ENCODE measurements at places on chromosomes 7 and 10.

DNA sequence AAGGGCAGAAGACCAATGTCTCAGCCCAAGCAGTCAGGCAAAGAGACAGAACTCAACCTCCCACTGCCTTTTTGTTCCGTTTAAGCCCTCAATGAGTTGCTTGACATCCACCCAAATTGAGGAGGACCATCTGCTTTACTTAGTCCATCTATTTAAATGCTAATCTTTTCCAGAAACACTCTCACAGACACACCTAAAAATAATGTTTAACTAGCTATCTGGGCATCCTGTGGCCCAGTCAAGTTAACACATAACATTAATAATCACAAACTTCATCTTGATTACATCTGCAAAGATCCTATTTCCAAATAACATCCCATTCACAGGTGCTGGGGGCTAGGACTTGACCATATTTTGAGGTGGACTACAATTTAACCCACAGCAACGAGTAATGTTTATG is 115.7 kb downstream of the RAB11FIP2 start:
- no peak for DNase-seq

GRCh38 chr7:35985126-35985754 is 167.8 kb upstream of the EEPD1 start:
- peak; percentile 29 for DNase-seq

DNA sequence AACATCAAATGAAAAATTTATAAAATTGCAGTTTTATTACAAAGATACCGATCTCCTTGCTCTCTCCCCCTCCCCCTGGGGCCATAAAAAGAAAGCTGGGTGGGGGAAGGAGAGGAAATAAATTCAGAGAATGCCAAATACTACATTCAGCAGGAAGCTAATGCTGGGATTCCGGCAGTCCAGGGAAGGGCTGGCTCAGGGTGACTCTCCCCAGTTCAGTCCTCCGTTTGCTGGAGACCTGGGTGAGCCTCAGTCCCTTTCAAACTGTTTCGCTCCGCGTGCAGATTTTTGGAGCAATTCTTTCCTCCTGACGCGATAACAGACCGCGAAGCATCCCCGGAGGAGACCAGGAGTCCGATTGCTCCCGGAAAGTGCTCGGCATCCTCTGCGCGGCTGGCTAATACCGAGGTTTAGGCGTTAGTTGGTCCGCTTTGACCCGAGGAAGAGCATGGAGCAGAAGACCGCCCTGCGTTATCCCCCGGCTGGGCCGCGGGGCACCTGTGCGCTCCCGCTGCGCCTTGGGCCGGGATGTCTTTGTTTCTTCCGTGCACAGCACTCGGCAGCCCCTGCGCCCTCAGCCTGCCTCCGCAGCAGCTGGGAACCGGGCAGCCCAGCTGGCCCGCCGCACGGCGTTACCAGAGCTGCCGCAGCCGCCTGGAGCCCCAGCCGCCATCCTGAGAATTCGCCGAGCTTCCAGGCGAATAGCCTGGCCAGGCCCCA is 3.9 kb upstream of the HOXA2 start:
- no peak for DNase-seq

GRCh38 chr10:129711291-129711690 is 244.2 kb downstream of the MGMT start:
- no peak for DNase-seq

- no peak for DNase-seq
Measured at GRCh38 chr10:103572347-103573204, 79.1 kb downstream of the NEURL1 start.

DNA sequence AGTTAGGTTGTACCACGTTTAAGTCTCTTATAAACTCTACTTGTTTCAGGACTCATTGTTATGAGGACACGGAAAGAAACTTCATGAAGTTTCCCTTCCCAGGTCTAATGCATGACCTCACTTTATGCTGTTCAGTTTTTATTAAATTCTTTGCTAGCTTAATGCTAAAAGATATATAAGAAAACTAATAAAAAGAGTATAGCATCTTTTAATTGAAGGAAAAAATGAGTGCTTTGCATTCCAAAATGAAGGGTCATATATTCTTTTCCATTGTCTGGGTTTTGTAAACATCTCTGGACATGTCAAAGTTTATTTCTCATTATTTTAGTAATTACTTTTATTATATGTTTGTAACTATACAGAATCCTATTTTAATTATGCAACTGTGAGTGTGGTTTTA is 255.8 kb downstream of the CREB5 start:
- no peak for DNase-seq

DNA sequence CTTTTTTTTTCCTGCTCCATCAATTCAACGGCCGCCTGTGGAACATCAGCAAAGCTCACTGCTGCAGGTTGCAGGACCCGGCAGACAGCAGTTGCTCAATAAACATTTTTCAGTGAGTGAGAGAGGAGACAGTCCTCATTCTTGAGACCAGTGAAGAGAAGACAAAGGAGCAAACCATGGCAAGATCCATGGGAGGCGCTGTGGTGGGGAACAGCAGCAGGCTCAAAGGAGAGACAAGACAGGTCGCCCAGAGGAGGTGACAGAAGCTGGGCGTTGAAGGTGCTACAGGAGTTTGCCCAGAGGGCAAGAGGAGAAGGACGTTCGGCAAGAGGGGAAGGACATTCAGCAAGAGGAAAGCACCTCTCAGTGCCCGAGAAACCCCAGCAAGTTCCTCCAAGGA is 74.5 kb upstream of the FGFR2 start:
- DNase-seq, result no peak

- DNase-seq, result no peak
Measured at GRCh38 chr7:70268179-70268578, 669.9 kb downstream of the AUTS2 start.

- DNase-seq, result no peak
Measured at GRCh38 chr7:90119178-90119971, 34.9 kb upstream of the STEAP1 start.

DNA sequence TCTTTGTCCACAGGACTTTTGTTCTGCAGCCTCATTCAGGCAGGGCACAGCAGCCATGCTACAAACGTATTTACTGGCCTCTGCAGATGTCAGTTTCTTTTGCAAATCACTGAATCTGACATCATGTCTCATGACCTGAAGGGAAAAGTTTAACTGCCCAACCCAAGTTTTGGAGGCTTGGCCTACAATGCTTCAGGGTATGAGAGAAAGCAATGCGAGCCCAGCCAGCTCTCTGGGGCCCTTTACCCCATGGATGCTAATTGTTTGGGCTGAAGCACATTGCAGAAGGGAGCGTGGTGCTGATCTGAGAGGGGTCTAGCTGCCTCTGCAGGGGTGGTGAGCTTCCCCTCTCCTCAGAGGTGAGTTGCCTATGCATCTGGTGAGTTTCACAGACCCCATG is 179.9 kb upstream of the CXCL12 start:
- no peak for DNase-seq

DNA sequence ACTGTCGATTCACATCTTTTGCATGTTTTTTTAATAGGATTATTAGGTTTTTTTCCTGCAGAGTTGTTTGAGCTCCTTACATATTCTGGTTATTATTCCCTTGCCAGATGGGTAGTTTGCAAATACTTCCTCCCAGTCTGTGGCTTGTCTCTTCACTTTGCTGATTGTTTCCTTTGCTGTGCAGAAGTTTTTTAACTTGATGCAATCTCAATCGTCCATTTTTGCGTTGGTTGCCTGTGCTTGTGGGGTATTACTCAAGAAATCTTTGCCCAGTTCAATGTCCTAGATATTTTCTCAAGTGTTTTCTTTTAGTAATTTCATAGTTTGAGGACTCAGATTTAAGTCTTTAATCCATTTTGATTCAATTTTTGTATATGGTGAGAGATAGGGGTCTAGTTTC is 95.4 kb downstream of the TBXAS1 start:
- no peak for DNase-seq

- peak; percentile 81 for DNase-seq
Measured at GRCh38 chr10:3248526-3249306, 76.1 kb upstream of the PITRM1 start.

DNA sequence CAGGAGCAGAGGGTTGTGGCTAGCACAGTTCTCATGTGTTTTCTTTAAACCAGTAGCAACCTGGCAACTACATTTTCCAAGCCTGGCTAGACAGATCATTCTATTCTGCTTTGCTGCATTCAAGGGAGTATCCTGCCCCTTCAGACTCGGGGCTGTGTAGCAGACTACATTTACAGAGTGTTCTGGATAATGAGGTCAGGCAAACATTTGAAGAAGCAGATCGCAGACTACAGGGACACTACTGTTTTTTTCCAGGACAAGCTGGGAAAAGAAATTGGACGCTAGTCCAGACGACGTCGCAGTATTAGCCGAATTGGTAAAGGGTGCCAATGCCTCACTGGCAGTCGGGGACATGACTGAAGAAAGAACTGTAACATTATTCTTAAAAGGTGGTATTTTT is 61.0 kb upstream of the PAPSS2 start:
- no peak for DNase-seq

DNA sequence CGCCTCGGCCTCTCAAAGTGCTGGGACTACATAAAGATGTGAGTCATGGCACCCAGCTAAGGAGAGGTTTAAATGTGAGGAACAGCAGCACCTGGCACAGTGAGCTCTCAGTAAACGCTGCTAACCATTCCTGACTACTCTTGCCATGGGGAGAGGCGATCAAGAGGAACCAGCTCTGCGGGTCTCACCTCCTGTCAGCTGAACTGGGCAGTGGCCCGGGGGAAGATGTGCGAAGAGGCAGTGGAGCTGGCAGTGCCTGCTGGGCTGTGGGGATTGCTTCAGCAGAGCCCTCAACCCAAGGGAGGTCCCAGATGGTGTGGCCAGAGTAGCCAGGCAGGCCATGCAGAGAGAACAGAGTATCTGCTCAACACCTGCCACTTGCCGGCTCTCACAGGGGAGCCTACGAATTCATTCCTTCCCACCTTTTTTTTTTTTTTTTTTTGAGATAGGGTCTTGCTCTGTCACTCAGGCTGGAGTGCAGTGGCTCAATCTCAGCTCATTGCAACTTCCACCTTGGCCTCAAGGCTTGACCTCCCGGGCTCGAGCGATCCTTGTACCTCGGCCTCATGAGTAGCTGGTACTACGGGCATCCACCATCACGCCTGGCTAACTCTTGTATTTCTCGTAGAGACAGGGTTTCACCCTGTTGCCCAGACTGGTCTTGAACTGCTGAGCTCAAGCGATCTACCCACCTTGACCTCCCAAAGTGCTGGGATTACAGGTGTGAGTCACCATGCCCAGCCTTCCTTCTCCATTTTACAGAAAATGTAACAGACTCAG is 6.8 kb downstream of the POLM start:
- no peak for DNase-seq

- DNase-seq, result no peak
Measured at GRCh38 chr7:79619216-79619615, 165.7 kb upstream of the MAGI2 start.

- peak; percentile 85 for DNase-seq
Measured at GRCh38 chr7:2641406-2642393, 9.9 kb downstream of the TTYH3 start.

GRCh38 chr7:2201128-2201527 is 31.6 kb downstream of the MAD1L1 start:
- no peak for DNase-seq

GRCh38 chr7:96308950-96309263 is 13.0 kb downstream of the SLC25A13 start:
- no peak for DNase-seq

GRCh38 chr7:32533276-32534029 is 38.2 kb downstream of the AVL9 start:
- no peak for DNase-seq

DNA sequence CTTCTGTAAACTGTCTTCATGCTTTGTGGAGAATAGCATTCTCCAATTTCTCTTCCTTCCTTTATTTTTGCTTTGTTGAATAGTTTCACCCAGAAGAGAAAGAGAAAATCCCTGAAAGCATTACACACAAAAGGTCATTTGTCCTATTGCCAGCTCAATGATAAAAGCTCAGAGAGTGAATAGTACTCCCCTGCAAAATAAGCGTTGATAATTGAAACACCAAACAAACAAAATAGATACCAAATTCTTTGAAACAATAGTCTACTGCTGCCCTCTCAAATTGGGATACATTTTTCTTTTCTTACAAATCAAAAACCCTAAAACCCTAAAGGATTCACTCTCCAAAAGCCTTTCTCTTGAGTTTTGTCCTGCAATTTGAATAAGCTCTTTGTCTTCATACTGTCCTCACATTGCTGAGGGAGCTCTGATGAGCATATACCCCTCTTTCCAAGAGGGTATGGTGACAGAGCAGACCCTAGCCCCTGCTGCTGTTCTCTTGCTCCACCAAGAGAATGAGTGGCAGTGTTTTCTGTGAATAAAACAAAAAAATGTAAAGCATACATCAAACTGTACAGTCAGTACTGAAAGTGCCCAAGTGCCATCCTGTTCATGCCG is 134.4 kb downstream of the CSTF2T start:
- no peak for DNase-seq

- no peak for DNase-seq
Measured at GRCh38 chr7:122103064-122103463, 41.0 kb downstream of the AASS start.

DNA sequence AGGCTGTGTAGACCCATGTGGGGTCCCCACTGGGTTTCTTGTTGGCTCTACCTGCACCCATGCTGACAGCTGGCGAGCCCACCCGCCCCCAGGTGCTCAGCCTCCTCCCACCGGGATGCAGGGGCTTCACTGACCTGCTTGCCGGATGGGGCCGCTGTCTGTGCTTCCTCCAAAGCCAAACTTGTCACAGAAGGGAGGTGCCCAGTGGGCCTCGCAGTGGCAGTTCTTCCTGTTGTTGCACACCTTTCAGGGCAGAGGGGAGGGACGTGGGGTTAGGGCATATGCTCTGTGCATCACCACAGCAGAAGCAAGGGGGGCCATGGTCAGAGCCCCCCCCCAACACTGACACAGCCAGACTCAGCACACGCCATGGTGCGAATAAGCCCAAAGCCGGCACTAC is 146.5 kb downstream of the FANK1 start:
- no peak for DNase-seq

- no peak for DNase-seq
Measured at GRCh38 chr7:152050547-152050971, 25.1 kb downstream of the GALNT11 start.

DNA sequence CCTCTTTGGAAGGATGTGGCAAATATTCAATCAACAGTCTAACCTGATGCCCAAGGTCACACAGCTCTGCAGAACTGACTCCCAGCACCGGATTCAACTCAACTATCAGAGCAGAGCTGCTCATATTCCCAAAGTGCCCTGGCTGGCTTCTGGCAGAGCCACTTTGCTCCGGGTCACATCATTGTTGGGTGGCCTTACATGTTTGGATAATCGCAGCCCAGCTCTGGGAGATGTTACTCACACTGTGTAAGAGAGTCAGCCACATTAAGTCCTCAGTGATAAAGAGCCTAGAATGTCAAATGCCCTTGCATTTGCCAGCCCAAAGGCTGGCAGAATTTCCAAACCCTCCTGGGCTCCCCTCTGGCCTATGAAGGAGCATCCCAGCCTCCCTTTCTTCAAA is 79.8 kb upstream of the PDE1C start:
- no peak for DNase-seq

- DNase-seq, result no peak
Measured at GRCh38 chr10:43340101-43340500, 31.3 kb upstream of the FXYD4 start.
